NCI-H345 (cell line): ENCODE measurements at places on chromosomes 12 and 14.

DNA sequence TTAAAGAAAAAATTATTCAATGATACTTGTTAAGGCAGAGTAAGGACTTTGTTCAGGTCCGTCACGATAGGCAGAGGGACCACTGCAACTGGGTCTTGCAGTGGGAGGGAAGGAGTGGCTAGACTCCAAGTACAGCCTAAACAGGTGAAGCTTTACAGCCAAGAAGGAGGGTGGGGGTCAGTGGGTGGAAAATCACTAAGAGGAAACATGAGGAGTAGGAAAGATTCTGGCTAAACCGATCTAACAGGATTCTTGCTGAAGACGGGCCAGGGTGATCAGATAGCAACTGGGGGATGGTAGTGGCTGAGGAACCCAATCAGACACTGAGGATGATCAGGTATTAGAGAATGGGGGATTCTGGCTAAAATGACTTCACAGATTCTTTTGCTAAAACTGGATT lies 100.2 kb downstream of the TTC7B start:
- DNase-seq = no peak

GRCh38 chr14:100025111-100025510 lies 40.1 kb upstream of the EVL start:
- DNase-seq = no peak

GRCh38 chr12:17992002-17992656 lies 97.9 kb downstream of the RERGL start:
- peak; percentile 61 for DNase-seq

DNA sequence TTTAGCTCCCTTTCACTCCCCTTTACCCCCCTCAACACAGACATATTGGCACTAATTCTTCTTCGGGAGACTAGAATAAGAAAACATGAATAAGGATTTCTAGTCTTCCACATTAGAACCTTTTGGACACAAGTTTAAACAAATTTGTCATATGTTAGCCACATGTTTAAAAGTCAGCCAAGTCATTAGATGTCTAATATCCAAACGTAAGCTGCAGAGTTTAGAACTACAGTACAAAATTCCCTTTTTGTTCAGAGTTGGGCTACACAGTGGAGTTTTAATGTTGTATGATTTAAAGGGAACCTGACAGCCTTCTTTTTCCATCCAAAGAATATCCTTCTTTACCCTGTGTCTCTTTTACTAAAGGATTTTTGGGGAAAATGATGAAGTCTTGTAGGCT lies 79.8 kb downstream of the PDE6H start:
- no peak for DNase-seq

- no peak for DNase-seq
Measured at GRCh38 chr14:64928239-64929013, 14.1 kb downstream of the GPX2 start.

DNA sequence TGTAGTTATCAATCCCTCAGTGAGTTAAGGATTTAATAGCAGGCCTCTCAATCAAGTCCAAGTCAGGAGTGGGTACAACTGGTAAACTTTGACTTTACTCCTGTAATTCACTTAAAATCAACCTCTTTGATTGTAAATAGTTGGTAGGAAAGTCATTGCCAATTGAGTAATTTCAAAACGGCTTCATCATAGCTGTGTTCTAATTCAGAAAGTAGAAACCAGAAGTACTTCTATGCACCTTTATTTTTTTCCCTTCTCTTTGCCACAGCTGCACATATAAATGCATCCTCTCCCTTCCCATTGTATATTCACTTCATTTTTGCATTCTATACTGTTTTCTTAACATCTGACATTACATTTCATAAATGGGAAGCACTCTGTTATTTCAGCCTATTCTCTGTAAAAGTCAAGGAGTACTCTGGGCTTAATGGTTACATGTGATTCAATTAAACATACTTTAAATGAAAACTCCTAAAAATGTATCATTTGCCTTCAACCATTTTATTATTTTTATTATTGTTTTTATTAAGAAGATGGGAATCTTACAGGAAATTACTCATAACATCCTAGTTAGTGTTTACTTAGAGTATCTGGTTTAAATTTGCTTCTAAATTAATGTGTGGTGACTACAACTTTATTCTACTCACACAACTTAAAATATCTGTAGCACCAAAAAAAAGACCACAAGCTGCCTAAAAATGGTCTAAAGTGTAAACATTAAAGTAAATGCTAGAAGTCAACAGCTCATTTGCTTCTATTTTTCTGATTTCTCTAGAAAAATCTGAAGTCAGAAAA lies 171.2 kb downstream of the CEP128 start:
- DNase-seq = no peak

DNA sequence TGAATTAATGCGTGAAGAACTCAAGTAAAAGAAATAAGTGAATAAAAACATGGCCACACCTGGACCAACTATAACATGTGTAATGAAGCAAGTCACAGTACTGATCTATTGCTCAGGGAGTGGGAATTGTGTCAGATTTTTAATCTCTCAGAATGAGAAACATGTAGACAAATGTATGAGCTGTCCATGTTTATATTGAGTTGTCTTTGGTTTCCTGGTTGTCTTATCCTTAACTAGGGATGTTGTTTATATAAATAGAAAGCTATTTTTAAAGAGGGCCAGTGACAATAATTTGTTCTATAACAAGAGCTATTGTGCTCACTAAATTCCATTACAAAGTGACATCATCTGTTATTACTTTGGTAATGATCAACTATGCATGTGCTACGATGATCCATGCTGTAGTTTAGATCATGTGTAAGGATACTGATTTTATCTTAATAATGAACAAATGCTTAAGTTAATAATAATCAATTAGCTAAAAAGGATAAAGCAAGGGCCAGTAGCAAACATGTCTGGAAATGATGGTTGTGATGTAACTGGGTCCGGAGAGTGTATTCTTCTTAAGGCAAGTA lies 91.3 kb upstream of the RTL1 start:
- DNase-seq = no peak

DNA sequence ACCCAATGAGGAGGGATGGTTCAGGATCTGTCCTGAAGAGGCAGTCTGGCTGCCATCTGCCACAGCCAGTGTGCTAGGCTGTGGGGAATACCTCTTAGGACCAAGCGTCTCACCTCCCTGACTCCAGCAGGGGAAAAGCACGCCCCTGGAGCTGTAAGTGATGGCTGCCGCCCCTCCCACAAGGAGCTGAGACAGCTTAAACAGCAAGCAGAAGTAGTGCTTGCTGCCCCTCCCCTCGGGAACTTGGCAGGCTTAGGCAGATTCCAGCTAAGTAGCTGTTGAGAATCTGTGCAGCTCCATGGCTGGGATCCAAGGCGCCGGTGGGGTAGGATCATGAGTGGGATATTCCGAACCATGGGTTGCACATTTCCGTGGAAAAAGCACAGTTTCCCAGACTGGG lies 360.4 kb upstream of the MDGA2 start:
- DNase-seq = no peak

DNA sequence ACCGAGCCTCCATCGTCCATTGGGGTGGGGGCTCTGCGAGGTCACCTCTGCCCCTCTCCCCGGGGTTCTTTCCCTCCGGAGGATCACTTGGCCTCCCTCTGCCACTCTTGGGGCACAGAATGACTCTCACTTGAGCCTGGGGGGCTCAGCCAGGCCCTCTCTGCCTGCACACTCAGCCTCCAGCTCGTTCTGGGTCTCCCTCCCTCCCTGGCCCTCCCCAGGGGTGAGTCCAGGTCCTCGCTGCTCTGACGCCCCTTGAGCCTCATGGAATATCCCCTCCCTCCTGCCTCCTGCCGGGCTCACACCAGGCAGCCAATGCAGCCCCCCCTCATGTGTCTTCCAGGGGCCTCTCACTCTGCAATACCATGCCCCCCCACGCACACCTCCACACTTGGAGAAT lies 17.7 kb upstream of the SFSWAP start:
- DNase-seq = no peak

GRCh38 chr12:110077800-110078199 lies 29.5 kb upstream of the C12orf76 start:
- no peak for DNase-seq
